ENCODE measurements at places on chromosomes 1 and 21. TPM values are rescaled to one million over a fixed set of nuclear protein-coding genes. Genes with fewer than 3 reads are reported as not detected.

DNA sequence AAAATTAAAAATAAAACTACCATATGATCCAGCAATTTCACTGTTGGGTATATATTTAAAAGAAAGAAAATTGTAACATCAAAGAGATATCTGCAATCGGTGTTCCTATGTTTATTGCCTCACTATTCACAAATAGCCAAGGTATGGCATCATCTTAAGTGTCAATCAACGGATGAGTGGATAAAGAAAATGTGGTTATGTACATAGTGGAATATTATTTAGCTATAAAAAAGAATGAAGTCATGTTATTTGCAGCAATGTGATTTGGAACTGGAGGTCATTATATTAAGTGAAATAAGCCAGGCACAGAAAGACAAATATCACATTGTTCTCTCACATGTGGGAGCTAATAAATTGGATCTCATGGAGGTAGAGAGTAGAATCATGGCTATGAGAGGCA lies 76.3 kb downstream of the RD3 start:
- no peak for DNase-seq
- no peaks in the 10 kb centered on the region for H3K36me3 ChIP-seq
- peaks cover 7% of the 10 kb centered on the region for H3K4me1 ChIP-seq
- H3K27me3 ChIP-seq, result no peaks in the 10 kb centered on the region
- no peak overlapping the region for H3K4me3 ChIP-seq
- H3K27ac ChIP-seq, result peak overlapping the region; percentile 20

- H3K27me3 ChIP-seq, result no peaks in the 10 kb centered on the region
- no peak for DNase-seq
- H3K4me1 ChIP-seq, result peaks cover 27% of the 10 kb centered on the region
- no peaks in the 10 kb centered on the region for H3K36me3 ChIP-seq
These were observed 188.1 kb downstream of the ST6GALNAC3 start for GRCh38 chr1:76262601-76263000.

DNA sequence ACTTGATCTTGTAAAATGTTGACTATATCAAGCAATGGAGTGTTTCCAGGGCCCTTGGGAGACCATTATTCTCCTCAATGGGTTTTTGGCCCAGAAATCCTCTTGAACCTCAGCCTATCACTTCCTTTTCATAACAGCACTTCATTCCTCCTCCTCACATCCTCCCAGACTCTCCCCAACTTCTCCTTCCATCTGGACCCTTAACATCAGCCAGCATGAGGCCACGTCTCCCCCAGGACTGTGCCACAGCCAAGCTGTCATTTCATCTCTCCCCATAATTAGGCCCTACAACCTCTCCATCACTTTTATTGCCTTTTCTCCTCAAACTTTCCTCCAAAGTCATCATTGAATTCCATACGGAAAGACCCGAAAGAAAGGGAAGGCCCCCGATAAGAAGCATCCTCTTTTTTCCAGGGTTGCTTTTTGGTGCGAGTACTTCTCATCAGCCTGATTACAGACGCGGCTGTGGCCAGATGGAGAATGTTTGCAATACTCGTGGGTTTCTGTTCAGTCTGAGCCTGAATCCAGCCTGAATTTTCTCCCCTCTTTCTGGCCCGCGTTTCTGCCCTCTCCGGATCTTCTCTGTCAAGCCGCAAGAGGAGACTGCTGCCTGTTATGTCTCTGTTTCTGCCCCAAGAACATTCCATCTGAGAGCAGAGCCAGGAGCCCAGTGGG lies 52.7 kb upstream of the SLC25A33 start:
- H3K27ac ChIP-seq, result no peak overlapping the region
- H3K27me3 ChIP-seq, result no peaks in the 10 kb centered on the region
- DNase-seq, result no peak
- no peaks in the 10 kb centered on the region for H3K36me3 ChIP-seq
- H3K4me1 ChIP-seq, result no peaks in the 10 kb centered on the region
- no peak overlapping the region for H3K4me3 ChIP-seq

DNA sequence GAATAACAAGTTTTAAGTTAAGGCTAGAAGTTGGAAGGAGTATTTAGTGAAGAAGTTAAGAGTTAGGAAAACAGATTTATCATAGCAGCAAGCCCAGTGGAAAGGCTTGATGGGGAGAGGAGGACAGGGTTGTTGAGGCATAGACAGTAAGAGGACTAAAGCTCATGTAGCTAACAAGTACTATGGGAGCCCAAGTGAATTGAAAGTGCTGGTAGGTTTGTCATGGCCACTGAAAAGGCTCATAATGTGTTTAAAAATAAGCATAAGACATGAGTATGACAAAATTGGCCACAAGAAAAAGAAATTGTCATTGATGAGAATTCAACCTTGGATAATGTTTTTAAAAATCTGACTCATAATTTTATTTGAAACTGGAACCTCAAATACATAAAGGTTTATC lies 49.2 kb upstream of the CRB1 start:
- no peaks in the 10 kb centered on the region for H3K4me1 ChIP-seq
- H3K27me3 ChIP-seq, result no peaks in the 10 kb centered on the region
- no peak for DNase-seq

CYYR1 gene
- not detected for total RNA-seq

BACH1 gene
- total RNA-seq, result 46.5 TPM

GRCh38 chr21:25936776-25937175 lies 202.0 kb downstream of the GABPA start:
- H3K4me1 ChIP-seq, result no peaks in the 10 kb centered on the region
- H3K27ac ChIP-seq, result no peak overlapping the region
- H3K27me3 ChIP-seq, result no peaks in the 10 kb centered on the region
- no peak for DNase-seq

ST6GALNAC5 gene
- total RNA-seq, result not detected

DNA sequence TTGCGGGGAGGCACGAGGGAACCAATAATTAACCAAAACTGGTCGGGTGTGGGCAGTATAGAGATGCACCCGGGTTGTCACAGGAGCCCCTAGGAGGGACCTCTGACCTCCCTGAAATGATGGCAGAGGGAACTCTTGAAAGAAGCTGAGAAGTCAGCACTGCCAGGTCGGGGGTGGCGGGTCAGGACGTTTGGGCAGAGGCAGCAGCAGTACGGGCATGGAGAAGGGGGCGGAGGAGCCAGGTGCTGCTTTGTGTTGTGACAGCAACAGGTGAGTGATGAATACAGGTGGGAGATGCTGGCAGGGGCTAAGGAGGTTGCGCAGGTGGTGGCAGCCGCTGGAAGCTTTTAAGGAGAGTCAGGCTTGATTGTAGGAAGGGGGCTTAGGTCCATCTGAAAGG lies 11.7 kb downstream of the TNFRSF1B start:
- no peaks in the 10 kb centered on the region for H3K27me3 ChIP-seq
- peak overlapping the region; percentile 8 for H3K4me3 ChIP-seq
- H3K36me3 ChIP-seq, result peaks cover 9% of the 10 kb centered on the region
- DNase-seq, result no peak
- H3K4me1 ChIP-seq, result peaks cover 98% of the 10 kb centered on the region
- peak overlapping the region; percentile 97 for H3K27ac ChIP-seq

SYNC gene
- not detected for total RNA-seq

F3 gene
- total RNA-seq, result 0.22 TPM

DNA sequence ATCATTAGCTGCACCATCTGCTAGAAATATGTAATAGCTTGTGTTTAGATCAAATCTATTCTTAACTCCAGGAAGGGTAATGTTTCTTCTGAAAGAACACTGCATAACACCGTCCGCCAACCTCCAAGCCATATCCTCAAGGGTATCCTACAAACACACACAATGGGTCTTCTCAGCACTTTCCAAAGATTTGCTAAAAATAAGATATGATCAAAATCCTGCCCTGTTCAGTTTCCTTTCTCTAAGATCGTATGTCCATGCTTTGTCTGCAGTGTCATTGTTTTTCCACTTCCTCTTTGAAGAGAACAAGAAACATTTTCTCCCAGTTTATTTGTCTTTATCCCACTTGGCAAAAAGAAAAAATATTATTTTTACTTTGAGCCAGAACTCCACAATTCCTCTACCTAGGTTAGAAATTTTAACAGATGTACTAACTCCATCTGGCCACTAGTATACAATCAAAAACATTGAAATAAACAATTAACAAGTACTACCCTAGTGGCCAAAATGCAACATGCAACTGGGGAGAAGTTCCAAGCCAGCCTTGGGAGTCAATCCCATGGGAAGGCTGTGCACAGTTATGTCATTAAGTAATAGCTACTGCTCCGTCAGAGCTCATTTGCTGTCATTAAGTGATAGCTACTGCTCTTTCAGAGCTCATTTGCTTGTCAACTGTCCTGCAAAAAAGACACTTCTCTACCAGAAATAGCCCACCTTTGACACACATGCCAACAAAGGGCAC lies 37.8 kb downstream of the FRRS1 start:
- H3K36me3 ChIP-seq, result no peaks in the 10 kb centered on the region
- no peak overlapping the region for H3K4me3 ChIP-seq
- no peaks in the 10 kb centered on the region for H3K4me1 ChIP-seq
- H3K27me3 ChIP-seq, result no peaks in the 10 kb centered on the region
- H3K27ac ChIP-seq, result no peak overlapping the region

- no peak overlapping the region for H3K4me3 ChIP-seq
- H3K27ac ChIP-seq, result no peak overlapping the region
- H3K4me1 ChIP-seq, result peaks cover 77% of the 10 kb centered on the region
These were observed 70.9 kb upstream of the ACOT11 start for GRCh38 chr1:54477153-54477561.

DNA sequence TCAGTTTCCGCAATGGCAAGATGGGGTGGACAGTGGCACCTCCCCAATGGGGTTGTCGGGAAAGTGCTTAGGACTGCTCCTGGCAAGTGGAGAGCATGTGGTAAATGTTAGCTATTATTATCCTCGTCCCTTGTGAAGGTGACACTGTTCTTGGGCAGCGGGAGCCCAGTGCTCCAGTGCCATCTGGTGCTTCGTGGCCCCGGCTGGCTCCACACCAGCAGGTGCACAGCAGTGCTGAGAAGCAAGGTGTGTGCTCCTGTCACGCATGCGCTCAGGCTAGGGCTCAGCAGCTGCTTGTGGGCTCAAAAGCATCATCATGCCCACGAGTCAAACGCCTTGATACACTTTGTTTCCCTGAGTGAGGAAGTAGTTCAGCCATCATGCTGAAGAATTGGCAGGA lies 24.9 kb upstream of the KCNC4 start:
- no peak for DNase-seq
- no peaks in the 10 kb centered on the region for H3K4me1 ChIP-seq
- H3K4me3 ChIP-seq, result no peak overlapping the region
- no peaks in the 10 kb centered on the region for H3K36me3 ChIP-seq

- DNase-seq, result no peak
- H3K36me3 ChIP-seq, result peaks cover 11% of the 10 kb centered on the region
- peaks cover 6% of the 10 kb centered on the region for H3K4me1 ChIP-seq
- no peaks in the 10 kb centered on the region for H3K27me3 ChIP-seq
- H3K4me3 ChIP-seq, result no peak overlapping the region
These were observed 6.1 kb downstream of the SRM start for GRCh38 chr1:11053758-11054137.

GRCh38 chr1:153698923-153699714 lies 20.6 kb downstream of the NPR1 start:
- no peaks in the 10 kb centered on the region for H3K4me1 ChIP-seq
- H3K27me3 ChIP-seq, result no peaks in the 10 kb centered on the region
- no peak for DNase-seq
- H3K27ac ChIP-seq, result no peak overlapping the region
- no peak overlapping the region for H3K4me3 ChIP-seq
- H3K36me3 ChIP-seq, result no peaks in the 10 kb centered on the region

DNA sequence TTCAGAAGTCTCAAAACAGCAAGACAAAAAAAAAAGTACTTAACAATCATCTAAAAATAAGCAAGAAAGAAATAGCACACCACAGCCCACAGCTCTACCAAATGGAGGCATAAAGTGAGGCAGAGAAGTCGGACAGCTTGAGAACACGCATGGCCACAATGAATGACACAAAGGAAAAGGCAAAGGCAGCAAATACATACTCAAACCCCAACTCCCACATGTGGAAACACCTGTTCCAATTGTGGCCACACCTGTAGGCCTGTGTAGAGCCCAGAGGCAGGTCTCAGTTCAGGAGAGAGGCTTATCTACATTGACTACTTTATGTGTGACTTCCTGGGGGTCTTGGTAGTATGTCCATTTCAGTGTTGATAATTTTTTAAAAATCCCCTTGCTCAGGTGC lies 543.5 kb downstream of the LMO4 start:
- H3K4me1 ChIP-seq, result no peaks in the 10 kb centered on the region
- DNase-seq, result no peak
- H3K4me3 ChIP-seq, result no peak overlapping the region
- H3K27me3 ChIP-seq, result no peaks in the 10 kb centered on the region
- no peaks in the 10 kb centered on the region for H3K36me3 ChIP-seq
- no peak overlapping the region for H3K27ac ChIP-seq

DNA sequence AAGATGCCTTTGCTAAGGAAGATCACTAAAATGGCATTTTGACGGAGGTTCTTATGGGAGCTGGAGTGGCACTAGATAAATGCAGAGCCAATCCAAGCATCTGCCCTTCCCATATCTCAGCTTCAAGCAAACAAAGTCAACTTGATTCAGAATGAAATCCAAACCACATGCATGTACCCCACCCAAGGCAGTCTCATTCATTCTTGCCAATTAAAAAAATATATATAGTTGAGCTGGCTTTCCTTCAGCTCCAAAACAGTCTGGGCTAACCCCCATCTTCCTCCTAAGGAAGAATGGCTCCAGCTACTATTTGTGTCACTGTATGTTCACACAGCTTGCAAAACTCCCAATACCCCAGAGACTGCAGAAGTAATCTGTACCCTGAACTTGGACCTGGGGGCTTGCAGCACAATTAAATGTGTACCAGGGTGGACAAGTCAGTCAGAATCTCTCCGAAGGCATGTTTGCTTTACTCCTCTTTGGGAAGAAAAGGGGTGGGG lies 35.4 kb downstream of the GPR3 start:
- DNase-seq, result no peak
- no peaks in the 10 kb centered on the region for H3K27me3 ChIP-seq
- peak overlapping the region; percentile 2 for H3K4me3 ChIP-seq
- H3K4me1 ChIP-seq, result peaks cover 83% of the 10 kb centered on the region
- H3K27ac ChIP-seq, result peak overlapping the region; percentile 16

NFASC gene
- total RNA-seq, result not detected

DTL gene
- 0.06 TPM for total RNA-seq

SPRR2F gene
- total RNA-seq, result not detected

XCL1 gene
- total RNA-seq, result 0.55 TPM

PRAMEF7 gene
- not detected for total RNA-seq

DNA sequence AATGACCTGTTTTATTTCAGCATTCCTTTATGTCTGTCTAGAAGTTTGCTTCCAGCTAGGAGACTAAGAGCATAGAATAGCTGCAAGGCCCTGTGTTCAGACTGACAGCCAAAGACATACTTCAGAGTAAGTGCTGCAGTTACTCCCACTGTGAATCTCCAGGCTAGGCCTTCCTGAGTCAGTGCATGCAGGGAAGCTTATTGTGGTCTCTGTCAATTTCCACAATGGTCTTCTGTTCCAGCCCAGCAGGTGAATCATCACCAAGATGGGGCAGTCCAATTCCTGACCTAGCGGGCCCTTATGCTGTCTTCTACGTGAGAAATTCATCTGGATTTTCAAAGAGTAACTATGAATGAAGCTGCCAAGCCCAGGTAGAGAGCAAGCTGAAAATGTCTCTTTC lies 146.3 kb upstream of the C8B start:
- no peak for DNase-seq
- H3K4me1 ChIP-seq, result no peaks in the 10 kb centered on the region
- H3K4me3 ChIP-seq, result no peak overlapping the region
- H3K27ac ChIP-seq, result no peak overlapping the region
- no peaks in the 10 kb centered on the region for H3K36me3 ChIP-seq
- no peaks in the 10 kb centered on the region for H3K27me3 ChIP-seq

CAPN8 gene
- total RNA-seq, result 0.55 TPM
